ENCODE measurements at places on chromosomes 12 and 14.

DNA sequence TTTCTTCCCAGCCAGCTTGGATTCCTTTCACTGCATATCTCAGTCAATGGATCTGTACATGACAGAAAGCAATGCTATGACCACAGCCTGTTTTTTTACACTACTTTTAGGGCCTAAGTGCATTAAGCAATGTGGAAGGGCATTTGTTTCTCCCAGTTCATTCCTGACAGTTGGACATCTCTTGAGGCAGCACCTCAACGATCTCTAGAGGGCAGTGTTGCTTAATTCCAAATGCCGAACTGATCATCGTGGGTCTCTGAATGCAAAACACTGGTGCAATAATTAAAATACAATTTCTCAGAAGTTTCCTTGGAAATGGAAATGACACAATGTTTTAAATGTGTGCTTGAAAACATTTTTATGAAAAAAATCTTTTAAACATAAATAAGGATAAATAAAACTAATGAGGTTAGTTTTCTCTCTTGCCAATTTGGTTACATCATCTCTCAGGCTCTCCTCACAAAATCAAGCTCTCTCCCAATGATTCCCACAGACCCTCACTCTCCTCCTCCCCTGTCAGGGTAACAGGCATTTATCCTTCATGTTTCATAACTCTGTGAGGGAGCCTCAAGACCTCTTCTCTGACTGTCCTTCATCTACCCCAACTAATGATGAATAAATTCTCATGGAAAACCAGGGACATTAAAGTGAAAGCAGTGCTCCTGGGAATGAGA, 192.4 kb upstream of the SLC16A7 start:
- peak; percentile 32 for DNase-seq

- no peak for DNase-seq
These were observed 45.2 kb downstream of the MAP1LC3B2 start for GRCh38 chr12:116604178-116604895.

- DNase-seq, result no peak
These were observed 12.2 kb downstream of the CTDSP2 start for GRCh38 chr12:57834086-57834876.

DNA sequence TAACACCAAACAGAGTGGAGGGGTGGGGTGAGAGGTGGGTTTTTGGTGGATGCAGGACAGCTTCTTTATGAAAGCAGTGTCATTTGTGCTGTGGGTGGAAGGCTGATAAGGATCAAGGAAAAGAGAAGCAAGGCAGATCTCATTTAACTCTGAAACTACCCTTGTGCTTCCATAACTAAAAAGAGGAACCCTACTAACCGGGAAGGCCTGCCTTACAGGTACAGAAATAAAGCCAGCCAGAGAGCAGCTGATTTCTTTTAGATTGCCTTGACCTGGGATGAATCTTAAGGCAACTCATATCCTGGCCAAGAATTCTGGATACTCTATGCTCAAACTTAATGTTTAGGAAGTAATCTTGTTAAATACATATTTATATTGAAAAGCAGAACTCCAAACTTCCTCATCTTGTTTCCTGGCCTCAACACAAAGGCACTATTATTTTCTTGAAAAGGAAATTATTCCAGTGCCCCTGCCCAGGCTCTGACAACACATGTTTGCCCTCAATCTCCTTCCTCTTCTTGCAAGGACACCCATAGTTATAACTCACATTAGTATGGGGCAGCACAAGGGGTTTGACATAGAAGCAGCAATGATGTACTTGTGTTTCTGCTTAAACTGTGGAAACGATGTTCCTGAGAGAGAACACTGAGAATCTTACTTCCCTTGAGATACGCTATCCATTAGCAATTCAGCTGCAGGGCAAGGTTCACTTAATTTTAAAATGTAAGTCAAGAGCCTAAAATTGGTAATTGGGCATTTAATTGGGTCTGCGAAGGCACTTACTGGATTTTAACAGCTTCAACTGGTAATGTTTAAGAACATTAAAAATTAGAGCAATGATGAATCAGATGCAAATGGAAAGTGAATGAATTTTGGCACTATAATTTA, 173.7 kb downstream of the STXBP6 start:
- no peak for DNase-seq

- no peak for DNase-seq
These were observed 184.9 kb upstream of the PRMT8 start for GRCh38 chr12:3305904-3306619.

DNA sequence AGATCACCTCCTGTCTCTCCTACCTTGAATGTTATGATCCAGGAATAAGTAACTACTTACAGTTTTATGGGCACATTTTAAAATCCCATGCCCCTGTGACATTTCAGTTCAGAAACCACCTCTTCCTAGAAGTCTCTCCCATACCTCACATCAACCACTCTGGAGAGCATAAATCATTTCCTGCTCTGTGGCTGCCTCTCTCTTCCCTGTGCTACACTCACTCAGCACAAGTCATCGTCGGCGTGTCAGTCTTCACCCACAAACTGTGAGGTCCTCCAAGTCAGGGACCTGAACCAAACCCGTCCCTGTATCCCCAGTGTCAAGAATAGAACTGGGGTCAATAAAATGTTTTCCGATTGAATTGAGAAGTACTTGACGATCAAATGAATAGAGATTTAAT, 863.3 kb downstream of the BCL11B start:
- peak; percentile 8 for DNase-seq

DNA sequence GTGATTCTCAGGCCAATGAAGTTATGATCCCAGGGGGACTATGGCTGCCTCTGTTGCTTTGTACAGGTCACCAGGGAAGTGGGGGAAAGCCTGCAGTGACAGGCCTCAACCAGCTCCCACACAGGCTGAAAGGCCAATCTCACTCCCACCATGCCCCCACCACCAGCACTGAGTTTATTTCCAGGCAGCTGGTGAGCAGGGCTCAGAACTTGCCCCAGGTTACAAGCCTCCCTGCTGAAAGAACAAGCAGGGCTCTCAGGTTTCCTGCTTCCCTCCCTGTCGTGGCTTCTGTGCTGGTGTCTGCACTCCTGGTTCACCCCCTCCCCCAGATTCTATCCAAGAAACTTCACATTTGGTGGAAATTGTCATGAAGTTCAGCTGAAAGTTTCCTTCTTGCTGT, 260.3 kb downstream of the CCDC59 start:
- no peak for DNase-seq

DNA sequence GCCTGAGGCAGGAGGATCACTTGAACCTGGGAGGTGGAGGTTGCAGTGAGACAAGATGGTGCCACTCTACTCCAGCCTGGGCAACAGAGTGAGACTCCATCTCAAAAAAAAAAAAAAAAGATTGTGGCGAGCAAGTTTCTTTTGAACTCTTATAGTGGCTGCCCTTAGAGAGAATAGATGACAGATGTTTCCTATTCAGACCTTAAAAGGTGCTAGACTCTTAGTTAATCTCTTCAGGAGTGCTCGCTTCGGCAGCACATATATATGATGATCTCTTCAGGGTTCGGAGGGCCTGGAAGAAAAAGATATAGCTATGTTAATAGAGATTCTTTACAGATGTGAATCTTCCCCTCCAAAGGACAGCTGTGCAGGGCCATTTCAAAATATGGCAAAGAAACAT, 73.1 kb upstream of the AMN1 start:
- DNase-seq, result no peak

GRCh38 chr12:105696-106095, 39.1 kb downstream of the IQSEC3 start:
- no peak for DNase-seq

DNA sequence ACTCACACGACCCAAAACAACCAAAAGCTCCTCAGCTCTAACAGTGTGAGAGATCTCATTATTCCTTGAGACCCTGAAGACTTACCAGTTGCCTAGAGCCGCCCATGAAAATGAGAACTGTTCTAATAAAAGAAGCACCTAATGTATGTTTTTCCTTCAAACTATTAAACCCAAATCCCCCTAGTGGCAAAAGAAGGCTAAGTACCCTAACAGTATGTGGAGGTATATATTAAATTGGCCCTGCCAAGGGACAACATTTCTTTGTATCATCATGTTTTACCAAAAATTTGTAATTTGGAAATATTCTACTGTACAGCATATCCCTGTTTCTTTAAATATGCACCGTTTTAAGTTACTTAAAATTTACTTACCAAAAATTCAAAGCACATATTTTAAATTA, 38.0 kb upstream of the PPFIA2 start:
- DNase-seq, result no peak

DNA sequence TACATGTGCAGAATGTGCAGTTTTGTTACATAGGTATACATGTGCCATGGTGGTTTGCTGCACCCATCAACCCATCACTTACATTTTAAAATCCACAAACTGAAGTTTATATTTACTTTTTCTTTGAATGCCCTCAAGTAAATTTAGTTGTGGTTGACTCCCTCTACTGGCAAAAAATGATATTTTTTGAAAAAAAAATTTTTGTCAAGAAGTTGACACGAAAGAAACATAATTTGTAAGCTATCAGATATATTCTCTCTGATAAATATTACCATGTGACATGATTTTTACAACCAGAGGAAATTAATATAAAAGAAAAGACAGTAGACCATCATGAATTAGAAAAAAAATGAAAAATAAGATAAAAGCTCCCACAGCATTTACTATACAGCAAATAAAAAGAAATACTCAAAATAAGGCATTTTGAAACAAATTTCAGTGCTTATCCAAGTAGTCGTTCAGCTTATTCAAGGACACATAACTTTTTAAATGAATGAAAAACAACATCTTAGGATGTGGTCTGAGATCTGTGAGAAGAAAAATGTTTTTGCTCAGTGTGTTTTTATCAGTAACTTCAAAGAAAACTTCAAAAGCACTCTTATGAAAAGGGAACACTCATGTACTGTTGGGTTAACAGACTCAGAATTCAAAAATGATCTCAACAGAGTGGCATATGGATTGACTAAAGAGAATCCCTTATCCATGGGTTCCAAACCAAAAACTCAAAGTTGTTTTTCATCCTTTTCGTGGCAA, 30.0 kb upstream of the GRIP1 start:
- no peak for DNase-seq

DNA sequence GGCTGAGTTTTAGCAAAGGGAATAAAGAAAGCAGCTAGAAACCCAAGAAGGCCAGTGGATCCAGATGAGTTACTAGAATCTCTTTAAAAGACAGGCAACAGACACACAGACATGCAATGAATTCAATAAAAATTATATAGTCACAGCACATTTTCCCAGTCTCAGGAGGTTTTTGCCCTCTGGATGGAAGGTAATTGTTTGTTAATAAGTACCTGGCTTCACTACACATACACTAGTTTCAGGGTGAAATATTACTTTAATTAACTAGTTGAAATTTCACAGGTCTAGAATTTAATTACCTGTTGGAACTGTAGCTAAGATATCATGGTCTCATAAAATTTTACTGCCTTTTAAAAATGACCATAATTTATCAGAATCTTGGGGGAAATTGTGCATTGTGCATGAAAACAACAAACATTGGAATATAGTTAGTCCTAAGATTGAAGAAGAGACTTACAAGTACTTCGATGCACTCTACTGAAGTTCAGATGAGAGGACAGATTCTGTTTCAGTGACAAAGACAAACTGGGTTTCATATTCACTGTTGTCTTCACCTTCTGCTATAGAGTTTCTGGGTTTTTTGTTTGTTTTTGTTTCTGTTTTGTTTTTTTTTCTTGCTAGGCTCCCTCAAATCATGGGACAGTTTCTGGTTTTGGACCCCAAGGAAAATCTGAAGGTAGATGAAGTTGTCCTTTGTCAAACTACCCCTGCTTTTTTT, 277.0 kb upstream of the GARIN6 start:
- DNase-seq, result no peak

DNA sequence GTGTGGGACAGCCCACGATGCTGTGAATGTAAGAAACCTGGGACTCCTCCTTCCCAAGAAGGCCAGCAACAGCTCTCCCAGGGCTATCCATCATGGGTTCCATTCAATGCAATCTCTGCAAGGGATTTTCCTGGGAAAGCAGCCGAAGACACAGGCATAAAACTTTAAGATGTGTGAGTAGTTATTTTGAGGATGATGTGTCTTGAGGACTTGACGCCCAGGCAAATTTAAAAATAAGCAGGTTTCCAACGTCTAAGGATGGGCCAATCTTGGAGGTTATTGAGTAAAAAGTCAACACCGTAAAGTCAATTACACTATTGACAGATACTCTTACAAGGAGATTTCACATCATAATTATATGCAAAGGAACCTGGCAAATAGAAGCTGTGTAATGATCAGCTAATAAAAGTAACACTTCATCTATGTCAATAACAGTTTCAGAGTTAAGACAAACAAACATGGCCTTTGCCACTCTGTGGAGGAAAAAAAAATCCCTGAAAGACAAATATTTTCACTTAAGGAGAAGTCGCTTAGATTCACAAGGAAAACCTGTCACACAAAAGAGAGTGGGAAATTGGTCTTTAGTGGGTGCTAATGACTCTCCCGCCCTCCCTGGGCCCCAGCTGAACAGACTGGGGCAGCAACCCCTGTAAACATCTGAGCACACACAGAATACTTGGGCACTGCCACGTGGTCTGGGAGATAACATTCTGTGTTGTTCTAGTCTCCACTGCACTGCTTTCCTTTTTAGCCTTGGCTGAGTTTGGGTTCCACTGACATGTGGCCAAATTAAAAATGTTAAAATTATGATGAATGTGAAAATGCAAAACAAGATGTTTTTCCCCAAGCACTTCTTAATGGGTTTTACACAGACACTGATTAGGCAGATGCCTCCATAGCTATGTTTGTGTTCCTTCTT, 240.9 kb downstream of the FOXN3 start:
- no peak for DNase-seq

GRCh38 chr14:85319998-85320630, 209.8 kb upstream of the FLRT2 start:
- no peak for DNase-seq

- DNase-seq, result peak; percentile 75
These were observed 108.5 kb downstream of the ARF6 start for GRCh38 chr14:50001151-50001998.

DNA sequence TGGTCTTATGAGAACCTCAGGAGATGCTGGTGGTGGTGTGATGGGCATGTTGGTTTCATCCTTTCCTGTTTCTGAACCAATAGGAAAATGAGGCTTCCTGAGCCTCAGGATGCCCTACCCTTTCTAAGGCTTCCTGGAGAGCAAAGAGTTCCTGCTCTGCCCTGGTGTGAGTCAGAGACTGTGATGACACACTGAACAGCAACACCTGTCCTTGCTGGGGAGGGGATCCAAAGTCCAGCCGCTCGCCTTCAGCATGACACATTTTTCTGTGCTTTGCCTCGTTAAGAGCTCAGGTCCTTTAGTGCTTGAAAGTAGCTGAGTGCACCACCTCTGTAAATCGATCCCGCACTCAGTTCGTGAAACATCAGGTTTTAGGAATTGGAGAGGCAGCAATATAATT, 116.0 kb downstream of the CACNA1C start:
- no peak for DNase-seq

DNA sequence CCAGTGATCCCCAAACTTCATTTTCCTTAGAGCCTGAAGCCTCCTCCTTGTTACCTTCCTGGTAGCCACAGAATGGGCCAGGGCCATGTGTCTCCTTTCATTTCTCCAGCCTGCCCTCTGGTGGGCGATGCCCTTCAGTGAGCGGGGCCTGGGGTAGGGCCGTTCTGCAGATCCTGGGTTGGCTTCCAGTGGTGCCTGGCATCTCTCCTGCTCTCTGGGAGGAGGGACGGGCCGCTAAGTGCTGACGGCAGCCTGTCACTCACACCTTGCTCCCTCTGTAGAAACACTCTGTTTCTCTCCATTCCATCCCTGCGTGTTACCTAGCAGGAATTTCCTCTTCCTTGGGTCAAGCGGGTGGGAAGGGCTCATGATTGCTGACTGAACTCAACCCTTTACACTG, 232.1 kb downstream of the CACNA1C start:
- peak; percentile 55 for DNase-seq

GRCh38 chr12:56333197-56333678, 562 bp downstream of the PAN2 start:
- no peak for DNase-seq
